WTC11 (cell line): ENCODE measurements at places on chromosomes 16 and 17.

DNA sequence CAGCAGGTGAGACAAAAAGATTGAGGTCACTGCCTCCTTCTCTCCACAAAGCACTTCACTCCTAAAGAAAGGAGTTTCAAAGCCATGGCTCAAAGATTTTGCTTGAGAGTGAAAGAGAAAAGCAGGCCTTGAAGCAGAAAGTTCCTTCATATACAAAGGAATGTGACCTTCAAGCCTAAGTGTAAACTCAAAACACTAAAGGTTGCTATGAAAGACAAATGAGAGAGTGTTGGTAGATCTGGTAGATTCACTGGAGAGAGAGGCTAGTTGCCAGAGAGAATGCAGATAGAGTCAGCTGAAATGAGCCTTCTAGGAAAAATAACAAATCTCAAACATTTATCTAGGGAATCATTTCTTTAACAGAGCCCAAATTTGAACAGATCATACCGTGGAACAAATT is 305.2 kb downstream of the CDH8 start:
- no peak for DNase-seq
- peak overlapping the region; percentile 93 for H3K27ac ChIP-seq
- no peak overlapping the region for H3K4me3 ChIP-seq

GRCh38 chr17:19275457-19276127 is 38.4 kb downstream of the EPN2 start:
- H3K27ac ChIP-seq: no peak overlapping the region
- no peak for DNase-seq
- no peaks in the 10 kb centered on the region for H3K27me3 ChIP-seq
- no peak overlapping the region for H3K4me3 ChIP-seq
- peaks cover 25% of the 10 kb centered on the region for H3K4me1 ChIP-seq

- no peak for DNase-seq
- H3K36me3 ChIP-seq: peaks cover 17% of the 10 kb centered on the region
- no peak overlapping the region for H3K4me3 ChIP-seq
- no peak overlapping the region for H3K27ac ChIP-seq
Observed at GRCh38 chr16:88864099-88864498, 2.4 kb downstream of the PABPN1L start.

GRCh38 chr16:1933097-1933661 is 9.8 kb downstream of the MSRB1 start:
- peaks cover 4% of the 10 kb centered on the region for H3K36me3 ChIP-seq
- no peak overlapping the region for H3K4me3 ChIP-seq

DNA sequence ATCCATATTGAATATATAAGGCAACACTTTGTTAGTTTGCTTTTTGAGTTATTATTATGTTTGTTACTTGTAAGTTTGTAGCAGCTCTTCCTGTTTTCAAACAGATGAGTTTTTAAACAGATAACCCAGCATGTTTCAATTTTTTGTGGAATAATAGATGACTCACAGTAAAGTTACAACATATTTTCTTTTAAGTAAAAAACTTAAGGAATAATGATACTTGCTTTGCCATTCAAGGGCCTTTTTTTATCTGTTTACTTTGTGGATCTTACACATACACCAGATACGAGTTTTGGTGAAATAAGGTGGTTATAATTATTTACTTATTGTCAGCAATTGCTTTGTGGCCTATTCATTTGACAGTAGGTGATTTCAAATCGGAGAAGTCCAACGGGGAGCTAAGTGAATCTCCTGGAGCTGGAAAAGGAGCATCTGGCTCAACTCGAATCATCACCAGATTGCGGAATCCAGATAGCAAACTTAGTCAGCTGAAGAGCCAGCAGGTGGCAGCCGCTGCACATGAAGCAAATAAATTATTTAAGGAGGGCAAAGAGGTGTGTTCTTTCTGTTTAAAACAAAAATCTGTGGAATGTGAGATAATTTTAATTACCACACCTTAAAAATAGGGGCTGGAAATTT is 66.3 kb downstream of the BPTF start:
- H3K36me3 ChIP-seq: peaks cover 52% of the 10 kb centered on the region
- H3K27me3 ChIP-seq: no peaks in the 10 kb centered on the region
- H3K4me3 ChIP-seq: no peak overlapping the region
- no peak for DNase-seq

- H3K27ac ChIP-seq: no peak overlapping the region
- no peaks in the 10 kb centered on the region for H3K27me3 ChIP-seq
- H3K4me3 ChIP-seq: no peak overlapping the region
- DNase-seq: no peak
- peaks cover 16% of the 10 kb centered on the region for H3K4me1 ChIP-seq
Observed at GRCh38 chr16:83552930-83553329, 254.8 kb upstream of the HSBP1 start.

DNA sequence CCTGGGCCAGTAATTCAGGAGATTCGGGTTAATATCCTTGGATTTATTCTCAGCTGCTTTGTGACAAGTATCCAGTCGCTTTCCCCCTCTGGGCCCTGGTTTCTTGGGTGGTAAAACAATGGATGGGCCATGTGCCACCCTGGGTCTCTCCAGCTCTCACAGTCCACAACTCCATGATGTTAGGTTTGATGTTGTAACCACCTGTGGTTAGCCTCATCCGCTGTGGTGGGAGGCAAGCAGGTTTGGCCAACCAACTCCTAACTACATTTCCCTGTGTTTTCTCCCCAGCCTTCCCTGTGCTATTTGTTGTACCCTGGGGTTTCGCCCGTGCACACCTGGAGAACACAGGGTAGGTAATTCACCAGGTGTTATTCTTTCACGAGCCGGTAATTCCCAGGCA is 35.1 kb downstream of the GLP2R start:
- H3K27ac ChIP-seq: no peak overlapping the region
- H3K4me1 ChIP-seq: no peaks in the 10 kb centered on the region
- H3K4me3 ChIP-seq: no peak overlapping the region

- H3K27ac ChIP-seq: no peak overlapping the region
- H3K4me1 ChIP-seq: peaks cover 72% of the 10 kb centered on the region
- H3K4me3 ChIP-seq: no peak overlapping the region
- no peak for DNase-seq
- no peaks in the 10 kb centered on the region for H3K36me3 ChIP-seq
- peaks cover 16% of the 10 kb centered on the region for H3K27me3 ChIP-seq
Observed at GRCh38 chr17:77929871-77930436, 28.5 kb upstream of the TNRC6C start.

- no peak overlapping the region for H3K27ac ChIP-seq
- DNase-seq: no peak
- H3K36me3 ChIP-seq: no peaks in the 10 kb centered on the region
- peaks cover 17% of the 10 kb centered on the region for H3K4me1 ChIP-seq
- peaks cover 77% of the 10 kb centered on the region for H3K27me3 ChIP-seq
Observed at GRCh38 chr17:72409405-72410002, 288.7 kb downstream of the SOX9 start.

DNA sequence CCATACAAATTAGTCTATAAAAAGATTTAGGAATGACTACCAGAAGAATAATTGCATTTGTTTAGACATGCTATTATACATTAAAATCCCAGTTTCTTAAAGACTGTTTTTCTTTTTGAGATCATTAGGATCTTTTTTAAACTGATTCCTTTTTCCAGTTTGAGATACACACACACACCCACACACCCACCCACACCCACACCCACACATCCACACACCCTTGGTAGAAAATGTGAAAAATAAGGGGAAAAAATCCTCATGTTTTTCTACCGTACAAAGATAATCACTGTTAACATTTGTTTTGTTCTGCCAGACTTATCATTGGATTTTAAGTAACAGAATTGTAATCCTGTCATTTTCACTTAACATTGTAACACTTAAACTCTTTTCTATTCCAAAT is 27.1 kb upstream of the ABCC11 start:
- no peak for DNase-seq
- H3K27me3 ChIP-seq: no peaks in the 10 kb centered on the region
- H3K36me3 ChIP-seq: peaks cover 20% of the 10 kb centered on the region
- H3K4me1 ChIP-seq: peaks cover 27% of the 10 kb centered on the region
- H3K4me3 ChIP-seq: no peak overlapping the region

DNA sequence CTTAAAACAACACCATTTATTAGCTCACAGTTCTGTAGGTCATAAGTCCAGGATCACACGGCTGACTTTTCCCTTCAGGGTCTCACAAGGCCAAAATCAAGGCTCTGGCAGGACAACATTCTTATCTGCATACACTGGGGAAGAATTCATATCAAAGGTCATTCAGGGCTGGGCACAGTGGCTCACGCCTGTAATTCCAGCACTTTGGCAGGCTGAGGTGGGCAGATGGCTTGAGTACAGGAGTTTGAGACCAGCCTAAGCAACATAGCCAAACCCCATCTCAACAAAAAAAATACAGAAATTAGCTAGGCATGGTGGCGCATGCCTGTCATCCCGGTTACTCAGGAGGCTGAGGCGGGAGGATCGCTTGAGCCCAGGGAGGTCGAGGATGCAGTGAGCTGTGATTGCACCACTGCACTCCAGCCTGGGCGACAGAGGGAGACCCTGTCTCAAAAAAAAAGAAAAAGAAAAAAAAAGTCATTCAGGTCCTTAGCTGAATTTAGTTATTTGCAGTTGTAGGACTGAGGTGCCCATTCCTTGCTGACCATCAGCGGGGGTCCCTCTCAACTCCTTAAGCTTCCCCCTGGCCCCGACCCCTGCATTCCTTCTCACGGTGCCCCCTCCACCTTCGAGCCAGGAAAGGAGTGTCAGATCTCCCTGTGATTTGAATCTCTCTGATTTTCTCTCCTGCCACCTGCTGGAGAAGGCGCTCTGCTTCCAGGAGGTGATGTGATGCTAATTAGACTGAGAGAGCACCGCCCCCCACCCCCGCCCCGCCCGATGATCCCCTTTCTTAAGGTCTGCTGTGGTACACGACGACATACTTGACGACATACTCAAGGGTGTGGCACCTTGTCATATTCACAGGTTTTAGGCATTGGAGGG is 91.8 kb upstream of the CLEC18A start:
- DNase-seq: peak; percentile 77
- H3K27ac ChIP-seq: no peak overlapping the region; the same call in 1 of the 2 replicates
- H3K36me3 ChIP-seq: no peaks in the 10 kb centered on the region

GRCh38 chr17:64500862-64501765 is 4.3 kb upstream of the POLG2 start:
- H3K36me3 ChIP-seq: peaks cover 67% of the 10 kb centered on the region
- peak overlapping the region; percentile 4; the same call in 1 of the 2 replicates for H3K4me3 ChIP-seq
- DNase-seq: no peak
- peaks cover 61% of the 10 kb centered on the region for H3K4me1 ChIP-seq

- H3K27ac ChIP-seq: no peak overlapping the region
- no peaks in the 10 kb centered on the region for H3K36me3 ChIP-seq
- H3K27me3 ChIP-seq: no peaks in the 10 kb centered on the region
- H3K4me1 ChIP-seq: peaks cover 4% of the 10 kb centered on the region
- no peak overlapping the region for H3K4me3 ChIP-seq
Observed at GRCh38 chr17:41419716-41420115, 4.7 kb downstream of the KRT37 start.

GRCh38 chr17:38507436-38507835 is 79.2 kb downstream of the ARHGAP23 start:
- no peak for DNase-seq
- H3K4me3 ChIP-seq: no peak overlapping the region
- peaks cover 33% of the 10 kb centered on the region for H3K4me1 ChIP-seq
- H3K27me3 ChIP-seq: peaks cover 30% of the 10 kb centered on the region

GRCh38 chr16:55487048-55487803 is 8.2 kb downstream of the MMP2 start:
- no peak overlapping the region for H3K27ac ChIP-seq
- no peak overlapping the region for H3K4me3 ChIP-seq
- peaks cover 27% of the 10 kb centered on the region for H3K36me3 ChIP-seq
- H3K27me3 ChIP-seq: no peaks in the 10 kb centered on the region; the same call in 1 of the 2 replicates
- no peaks in the 10 kb centered on the region; the same call in 1 of the 2 replicates for H3K4me1 ChIP-seq
- DNase-seq: no peak

GRCh38 chr16:48369765-48370164 is 15.4 kb downstream of the SIAH1 start:
- peak overlapping the region; percentile 89 for H3K27ac ChIP-seq
- H3K36me3 ChIP-seq: no peaks in the 10 kb centered on the region
- H3K27me3 ChIP-seq: no peaks in the 10 kb centered on the region
- no peak for DNase-seq
- H3K4me3 ChIP-seq: no peak overlapping the region
- H3K4me1 ChIP-seq: peaks cover 39% of the 10 kb centered on the region

DNA sequence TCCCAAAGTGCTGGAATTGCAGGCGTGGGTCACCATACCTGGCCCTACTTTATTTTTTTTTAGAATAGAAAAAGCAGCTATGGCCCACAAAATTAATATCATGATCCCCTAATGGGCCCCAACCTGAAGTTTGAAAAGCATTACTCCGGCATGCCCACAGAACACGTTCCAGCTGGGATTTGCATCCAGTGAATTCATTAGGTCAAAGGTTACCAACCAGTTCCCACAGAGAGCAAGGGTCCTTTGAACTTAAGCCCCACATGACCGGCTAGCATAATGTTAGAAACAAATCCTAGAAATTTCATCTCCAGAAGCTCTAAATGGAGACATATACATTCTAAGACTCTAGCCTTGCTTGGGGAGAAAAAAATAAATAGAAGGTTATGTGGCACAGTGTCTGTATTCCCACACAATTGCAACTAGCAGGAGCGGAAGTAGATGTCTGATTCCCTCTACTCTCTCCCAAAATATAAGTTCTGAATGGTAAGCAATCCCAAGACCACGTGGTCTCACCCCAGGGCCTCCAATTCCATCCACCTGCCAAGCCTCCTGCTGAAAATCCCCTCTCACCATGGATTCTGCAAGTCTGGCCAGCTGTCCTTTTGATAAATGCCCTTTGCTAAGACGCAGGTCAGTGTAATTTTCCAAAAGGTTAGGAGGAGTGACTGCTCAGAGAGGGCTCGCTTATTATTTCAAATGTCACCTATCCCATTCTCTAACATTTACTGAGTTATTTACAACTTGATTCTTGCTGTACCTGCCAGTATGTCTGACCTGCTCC is 395.8 kb downstream of the NPIPA8 start:
- peaks cover 15% of the 10 kb centered on the region for H3K4me1 ChIP-seq
- no peak for DNase-seq
- no peaks in the 10 kb centered on the region for H3K27me3 ChIP-seq
- no peak overlapping the region for H3K4me3 ChIP-seq
- no peak overlapping the region for H3K27ac ChIP-seq
- H3K36me3 ChIP-seq: no peaks in the 10 kb centered on the region

- peaks cover 49% of the 10 kb centered on the region for H3K36me3 ChIP-seq
- H3K4me1 ChIP-seq: peaks cover 44% of the 10 kb centered on the region
- H3K27ac ChIP-seq: peak overlapping the region; percentile 91
- peak; percentile 26 for DNase-seq
Observed at GRCh38 chr17:49053171-49053829, 56.1 kb downstream of the IGF2BP1 start.

DNA sequence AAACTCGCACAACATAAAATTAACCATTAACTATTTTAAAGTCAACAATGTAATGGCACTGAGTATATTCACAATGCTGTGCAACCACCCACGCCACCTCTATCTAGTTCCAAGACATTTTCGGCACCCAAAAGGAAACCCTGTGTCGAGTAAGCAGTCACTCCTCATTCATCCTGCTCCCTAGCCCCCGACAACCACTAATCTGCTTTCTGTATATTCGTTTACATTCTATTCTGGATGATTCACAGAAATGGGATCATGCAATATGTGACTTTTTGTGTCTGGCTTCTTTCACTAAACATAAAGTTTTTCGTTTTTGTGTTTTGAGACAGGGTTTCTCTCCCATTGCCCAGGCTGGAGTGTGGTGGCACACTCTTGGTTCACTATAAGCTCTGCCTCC is 42.2 kb upstream of the HAPSTR1 start:
- H3K4me3 ChIP-seq: no peak overlapping the region
- DNase-seq: no peak
- no peaks in the 10 kb centered on the region for H3K27me3 ChIP-seq
- H3K36me3 ChIP-seq: peaks cover 5% of the 10 kb centered on the region

- peaks cover 13% of the 10 kb centered on the region for H3K36me3 ChIP-seq
- peaks cover 28% of the 10 kb centered on the region for H3K27me3 ChIP-seq
- H3K27ac ChIP-seq: peak within 1 kb of the TSS; percentile 99
- H3K4me3 ChIP-seq: peak within 1 kb of the TSS; percentile 100
Observed at GRCh38 chr17:59565171-59565958, at the start of gene DHX40. DHX40 (plus strand) TSS chr17:59565610; CDS start chr17:59565672, 62 bp downstream.

- peak; percentile 56 for DNase-seq
- peaks cover 12% of the 10 kb centered on the region for H3K27me3 ChIP-seq
- H3K4me1 ChIP-seq: peaks cover 32% of the 10 kb centered on the region
- H3K36me3 ChIP-seq: no peaks in the 10 kb centered on the region
- no peak overlapping the region for H3K27ac ChIP-seq
Observed at GRCh38 chr16:72787514-72788268, 260.2 kb downstream of the ZFHX3 start.
